HEK293T (cell line): ENCODE measurements at places on chromosomes 12 and 14.

- DNase-seq = no peak
Observed at GRCh38 chr12:63990828-63991547, 146.5 kb downstream of the SRGAP1 start.

GRCh38 chr14:27090716-27091115, 492.9 kb upstream of the NOVA1 start:
- no peak for DNase-seq

DNA sequence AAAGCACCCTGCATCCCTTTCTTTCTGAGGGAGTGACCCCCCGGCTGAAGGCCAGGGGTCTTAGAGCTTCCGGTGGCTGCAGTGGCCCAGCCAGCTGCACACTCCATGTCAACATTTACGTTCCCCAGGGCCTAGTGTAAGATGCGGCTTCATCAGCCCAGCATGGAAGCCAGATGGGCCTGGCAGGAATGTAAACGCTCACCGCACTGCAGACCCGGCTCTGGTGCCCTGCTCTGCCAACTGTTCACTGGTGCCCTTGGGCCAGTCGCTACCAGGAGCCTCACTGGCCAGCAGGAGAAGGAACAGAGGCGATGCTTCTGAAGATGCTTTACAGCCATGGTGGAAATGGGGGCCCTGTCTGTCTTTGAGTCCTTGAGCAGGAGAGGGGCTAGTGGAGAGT, 8.6 kb upstream of the TMEM119 start:
- DNase-seq = no peak

GRCh38 chr14:74532246-74532645, 38.7 kb downstream of the ISCA2 start:
- no peak for DNase-seq

DNA sequence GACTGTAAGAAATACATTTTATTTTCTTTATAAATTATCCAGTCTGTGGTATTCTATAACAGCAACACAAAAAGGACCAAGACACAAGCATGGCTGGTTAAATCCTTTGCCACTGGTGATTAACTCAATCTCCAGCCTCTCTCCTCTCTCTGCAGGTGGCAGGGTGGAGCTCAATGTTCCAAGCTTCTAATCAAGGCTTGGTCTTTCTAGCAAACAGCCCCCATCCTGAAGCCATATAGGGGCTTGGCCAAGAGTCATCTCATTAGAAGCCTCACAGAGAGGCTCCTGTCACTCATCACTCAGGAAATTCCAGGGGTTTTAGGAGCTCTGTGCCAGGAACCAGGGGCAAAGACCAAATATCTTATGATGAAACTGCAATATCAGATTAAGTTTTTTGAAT, 12.0 kb downstream of the C12orf75 start:
- no peak for DNase-seq

- no peak for DNase-seq
Observed at GRCh38 chr12:63995512-63995911, 151.0 kb downstream of the SRGAP1 start.

DNA sequence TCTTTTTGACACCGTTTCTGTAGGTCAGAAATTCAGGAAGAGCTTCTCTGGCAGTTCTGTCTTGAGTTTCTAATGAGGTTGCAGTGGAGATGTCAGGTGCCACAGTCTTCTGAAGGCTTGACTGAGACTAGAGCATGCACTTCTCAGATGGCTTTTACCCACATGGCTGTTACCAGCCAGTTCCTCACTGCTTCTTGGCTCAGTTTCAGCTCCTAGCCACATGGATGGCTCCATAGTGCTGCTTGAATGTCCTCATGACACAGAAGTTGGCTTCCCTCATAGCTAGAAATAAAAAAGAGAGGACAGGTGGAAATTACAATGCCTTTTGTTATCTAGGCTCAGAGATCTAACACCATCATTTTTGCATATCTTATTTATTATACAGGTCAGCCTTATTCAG, 38.1 kb upstream of the SLC2A13 start:
- DNase-seq = no peak

- DNase-seq = no peak
Observed at GRCh38 chr12:68630050-68630449, 19.4 kb downstream of the RAP1B start.

DNA sequence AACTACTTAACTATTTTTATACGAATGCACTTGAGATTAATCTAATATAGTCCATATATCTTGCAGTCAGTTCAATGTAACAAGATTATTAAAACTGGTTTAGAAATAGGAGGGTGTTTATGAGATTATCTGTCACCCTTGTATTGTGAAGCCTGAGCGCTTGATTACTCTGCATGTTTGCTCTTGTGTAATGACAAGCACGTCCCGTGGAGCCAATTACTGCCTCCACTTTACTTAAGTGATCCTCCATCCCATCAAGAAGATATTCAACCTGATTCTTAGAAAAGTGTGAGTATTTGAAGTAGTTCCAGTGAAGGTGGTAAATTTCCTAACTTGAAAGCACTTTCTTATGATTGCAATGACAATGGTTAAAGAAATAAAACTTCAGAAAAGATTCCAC, 415.2 kb upstream of the GARIN6 start:
- DNase-seq = no peak

DNA sequence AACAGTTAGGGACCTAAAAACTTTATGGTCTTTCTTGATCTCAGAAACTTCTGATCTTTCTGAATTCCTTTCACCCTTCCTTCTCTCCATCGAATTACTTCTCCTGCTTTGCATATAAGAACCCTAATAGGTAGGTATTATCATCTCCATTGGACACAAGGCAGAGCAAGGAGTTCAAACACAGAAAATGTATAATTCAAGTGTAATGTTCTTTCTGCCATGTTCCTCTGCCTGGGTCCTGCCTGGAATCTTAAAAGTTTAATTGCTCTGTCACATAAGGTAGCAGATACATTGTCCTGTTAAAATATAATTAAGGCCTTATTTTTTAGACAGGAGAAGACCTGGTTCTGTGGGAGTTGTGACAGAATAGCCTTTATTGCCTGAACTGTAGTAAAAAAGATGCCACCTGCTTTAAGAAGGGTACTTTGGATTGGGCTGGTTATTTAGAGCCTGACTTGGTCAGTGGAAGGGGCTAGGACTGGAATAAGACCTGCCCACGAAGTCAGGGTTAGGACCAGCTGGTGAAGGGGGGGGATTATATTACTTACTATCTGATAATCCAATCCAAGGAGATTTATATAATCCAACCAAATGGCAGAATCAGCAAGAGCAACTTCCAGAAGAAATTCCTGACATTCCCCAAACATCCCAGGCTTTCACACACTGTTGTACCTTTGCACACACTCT, 10.4 kb downstream of the G2E3 start:
- DNase-seq = no peak

GRCh38 chr14:31770271-31770670, 209.1 kb downstream of the NUBPL start:
- no peak for DNase-seq

GRCh38 chr14:102965971-102966655, 43.6 kb downstream of the AMN start:
- DNase-seq = no peak

DNA sequence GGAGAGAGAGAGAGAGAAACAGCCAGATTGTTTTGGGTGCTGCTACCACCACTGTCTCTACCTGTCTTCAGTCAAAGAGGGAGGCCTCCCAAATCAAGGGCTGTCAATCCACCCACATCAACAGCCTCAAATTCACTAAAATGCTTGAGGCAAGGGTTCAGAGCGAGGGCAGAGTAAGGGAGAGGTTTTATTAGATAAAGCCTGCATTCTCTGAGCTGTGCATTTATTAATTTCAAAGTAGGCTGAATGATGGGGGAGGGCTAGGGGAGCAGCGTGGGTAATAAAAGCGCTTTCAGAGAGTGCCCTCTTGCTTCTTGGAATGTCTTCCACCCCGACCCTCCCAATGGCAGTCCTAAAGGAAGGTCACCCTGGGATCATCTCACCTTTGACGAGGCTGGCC, 636.5 kb upstream of the TBX3 start:
- no peak for DNase-seq

DNA sequence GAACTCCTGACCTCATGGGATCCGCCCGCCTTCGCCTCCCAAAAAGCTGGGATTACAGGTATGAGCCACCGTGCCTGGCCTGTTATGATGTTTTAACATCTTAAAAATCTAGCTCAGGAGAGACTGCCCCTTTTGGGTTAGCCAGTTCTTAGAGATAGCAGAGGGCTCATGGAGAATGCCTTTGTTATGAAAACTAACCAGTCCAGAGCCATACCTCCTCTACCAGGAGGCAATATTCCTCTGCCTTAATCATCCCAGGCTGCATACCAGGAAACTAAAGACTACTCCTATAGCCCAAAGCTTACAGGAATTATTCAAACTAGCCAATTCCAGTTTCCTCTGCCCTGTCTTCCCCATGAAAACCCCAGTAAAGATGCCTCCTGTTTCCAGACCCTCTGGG, 96.0 kb upstream of the MDM1 start:
- DNase-seq = no peak

GRCh38 chr12:27332407-27332713, 276 bp upstream of the BMAL2 start:
- peak; percentile 15 for DNase-seq

DNA sequence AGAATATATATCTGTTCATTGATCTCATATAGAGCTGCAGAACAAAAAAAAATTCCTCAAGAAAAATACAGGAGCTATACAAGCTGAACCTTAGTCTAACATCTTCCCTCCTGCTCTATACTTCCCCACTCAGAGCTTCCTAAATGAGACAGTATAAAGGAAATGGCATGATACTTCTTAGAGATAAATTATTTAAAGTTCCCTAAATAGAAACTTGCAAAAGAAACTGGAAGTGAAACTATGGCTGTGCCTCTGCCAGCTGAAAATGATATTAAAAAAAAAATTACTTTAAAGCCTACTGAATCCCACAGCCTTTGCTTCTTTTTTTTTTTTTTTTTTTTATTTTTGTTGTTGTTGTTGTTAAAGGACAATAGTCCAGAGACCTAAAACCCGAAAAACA, 11.6 kb upstream of the NEK9 start:
- DNase-seq = no peak

GRCh38 chr12:17333287-17333686, 727.3 kb upstream of the LMO3 start:
- DNase-seq = no peak

- no peak for DNase-seq
Observed at GRCh38 chr12:105915997-105916759, 222.6 kb downstream of the NUAK1 start.

DNA sequence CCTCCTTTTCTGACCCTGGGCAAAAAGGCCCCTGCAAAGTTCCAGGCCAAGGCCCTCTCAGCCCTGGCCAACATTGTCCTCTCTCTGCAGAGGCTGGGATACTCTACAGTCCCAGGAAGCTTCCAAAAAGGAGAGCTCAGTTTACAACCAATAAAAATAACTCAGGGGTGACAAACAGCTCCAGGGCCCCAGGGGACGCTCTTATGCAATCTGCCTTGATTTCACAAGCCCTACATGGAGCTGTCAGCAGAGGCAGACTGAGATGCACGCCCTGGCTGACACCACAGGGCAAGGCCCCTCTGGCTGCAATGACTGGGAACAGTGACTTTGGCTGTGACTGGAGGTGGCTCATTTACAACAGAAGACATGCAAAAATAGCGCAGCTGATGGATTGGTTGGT, 129.0 kb upstream of the MED13L start:
- DNase-seq = peak; percentile 85

DNA sequence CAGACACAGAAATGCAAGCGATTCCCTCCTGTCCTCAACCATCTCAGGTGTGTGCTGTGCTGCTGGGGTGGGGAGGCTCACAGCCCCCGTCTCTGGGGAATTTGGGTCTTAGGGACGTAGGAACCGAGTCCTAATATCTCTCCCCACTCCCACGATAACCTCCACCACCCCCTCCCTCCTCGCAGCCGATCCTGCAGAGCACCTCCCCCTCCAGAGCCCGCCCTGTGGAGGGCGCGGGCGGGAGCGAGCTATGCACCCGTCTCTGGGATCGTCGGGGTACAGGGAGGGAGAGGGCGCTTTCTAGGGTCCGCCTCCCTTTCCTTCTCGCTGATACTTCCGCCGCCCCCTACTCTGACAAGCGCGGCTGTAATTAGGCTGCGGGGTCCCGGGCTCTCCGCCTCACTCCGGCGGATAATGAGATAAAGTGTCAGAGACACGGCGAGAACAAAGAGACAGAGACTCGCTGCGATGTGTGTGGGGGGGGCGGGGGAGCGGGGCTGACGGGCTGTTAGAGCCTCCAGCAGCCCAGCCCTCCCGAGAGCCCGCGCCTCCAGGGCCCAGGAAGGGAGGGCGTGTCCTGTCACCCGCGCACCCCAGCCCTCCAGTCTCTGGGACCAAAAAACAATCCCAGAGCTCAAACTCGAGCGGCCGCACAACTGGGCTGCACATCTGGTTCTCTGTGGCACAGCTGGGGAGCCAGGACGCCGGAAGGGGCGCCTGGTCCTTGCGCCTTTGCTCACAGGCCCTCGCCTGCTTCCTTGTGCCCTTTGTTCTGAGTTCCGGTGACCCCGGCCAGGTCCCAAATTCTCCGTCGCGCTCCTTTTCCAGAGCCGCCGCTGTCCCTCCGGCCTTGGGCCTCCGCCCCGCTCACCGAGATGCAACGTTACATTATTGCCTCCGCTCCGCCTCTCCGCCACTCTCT, 8.7 kb downstream of the SHMT2 start:
- DNase-seq = no peak

GRCh38 chr14:61559641-61560201, 135.6 kb upstream of the HIF1A start:
- DNase-seq = peak; percentile 81

- peak; percentile 82 for DNase-seq
Observed at GRCh38 chr12:52151837-52152783, 39.7 kb downstream of the KRT80 start.

DNA sequence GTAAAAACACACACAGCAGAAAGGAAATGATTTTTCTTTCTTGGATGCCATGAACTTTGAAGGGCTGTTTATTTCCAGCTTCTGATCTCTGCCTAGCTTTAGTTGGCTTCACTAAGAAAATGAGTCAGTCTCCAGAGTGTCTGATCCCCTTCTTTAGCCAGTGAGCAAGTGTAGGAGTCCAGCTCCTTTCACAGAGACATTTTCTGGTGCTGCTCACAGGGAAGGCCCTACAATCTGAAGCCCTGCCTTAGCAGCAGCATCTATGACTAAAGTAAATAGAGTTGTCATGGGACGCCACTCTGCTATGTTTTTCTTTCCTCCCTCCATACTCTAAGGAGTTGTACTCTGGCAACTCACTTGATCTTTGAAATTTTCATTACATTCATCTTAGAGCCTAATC, 103.5 kb downstream of the RPAP3 start:
- DNase-seq = no peak

GRCh38 chr12:85804663-85805062, 31.5 kb downstream of the RASSF9 start:
- no peak for DNase-seq

GRCh38 chr12:76559400-76560085, at the start of gene OSBPL8:
OSBPL8 (minus strand) TSS chr12:76559771; CDS start chr12:76487551, 72,220 bp downstream.
- peak; percentile 91 for DNase-seq

- no peak for DNase-seq
Observed at GRCh38 chr12:95738024-95738611, 52.4 kb downstream of the NTN4 start.
